ENCODE measurements at places on chromosomes 6 and 20.
A peak's percentile ranks its signal among the peaks of the same experiment; 100 is the strongest.

- no peak for DNase-seq
Observed at GRCh38 chr20:5945963-5946362, 4.4 kb downstream of the TRMT6 start.

DNA sequence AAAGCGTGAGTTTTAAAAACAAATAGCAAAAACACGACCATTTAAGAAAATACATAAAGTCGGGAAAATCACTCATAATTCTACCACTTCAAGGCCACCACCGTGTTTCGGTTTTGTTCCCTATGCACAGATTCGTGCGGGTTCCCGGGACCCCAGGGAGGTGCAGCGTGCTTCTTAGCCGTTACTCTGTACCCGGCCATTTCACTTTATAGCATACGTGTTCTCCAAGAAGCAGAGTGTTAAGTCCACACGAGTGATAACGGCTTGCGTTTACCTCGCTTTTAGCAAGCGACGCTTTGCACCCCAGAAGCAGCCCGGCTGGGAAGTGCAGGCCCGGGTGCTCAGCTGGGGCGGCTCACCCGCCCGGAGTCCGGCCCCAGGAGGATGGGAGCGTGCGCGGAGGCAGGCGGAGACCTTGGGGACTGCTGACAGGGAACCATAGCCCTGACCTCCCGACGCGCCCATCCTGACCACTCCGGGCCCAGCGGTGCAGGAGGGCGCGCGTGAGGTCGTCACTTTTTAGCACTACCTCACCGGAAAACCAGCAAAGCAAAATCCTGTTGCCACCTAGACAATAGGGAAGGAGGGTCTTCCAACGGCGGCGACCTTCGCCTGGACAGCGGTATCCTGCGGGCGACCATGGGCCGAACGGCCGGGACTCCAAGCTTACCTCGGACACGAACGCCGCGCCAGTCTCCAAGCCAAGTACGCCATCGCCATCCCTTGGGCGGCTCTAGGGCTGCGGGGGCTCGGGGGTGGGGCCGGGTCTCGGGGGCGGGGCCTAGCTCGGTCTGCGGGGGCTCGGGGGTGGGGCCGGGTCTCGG lies at the start of gene ECI2:
Gene ECI2 (minus strand): TSS at position 735 of the 824 bp plus-strand sequence. CDS start 15 bp downstream, at position 720.
- DNase-seq, result peak; percentile 84

- no peak for DNase-seq
Observed at GRCh38 chr20:53837126-53837826, 233.1 kb downstream of the BCAS1 start.

- peak; percentile 81 for DNase-seq
Observed at GRCh38 chr6:33297956-33298772, 578 bp downstream of the RGL2 start.

DNA sequence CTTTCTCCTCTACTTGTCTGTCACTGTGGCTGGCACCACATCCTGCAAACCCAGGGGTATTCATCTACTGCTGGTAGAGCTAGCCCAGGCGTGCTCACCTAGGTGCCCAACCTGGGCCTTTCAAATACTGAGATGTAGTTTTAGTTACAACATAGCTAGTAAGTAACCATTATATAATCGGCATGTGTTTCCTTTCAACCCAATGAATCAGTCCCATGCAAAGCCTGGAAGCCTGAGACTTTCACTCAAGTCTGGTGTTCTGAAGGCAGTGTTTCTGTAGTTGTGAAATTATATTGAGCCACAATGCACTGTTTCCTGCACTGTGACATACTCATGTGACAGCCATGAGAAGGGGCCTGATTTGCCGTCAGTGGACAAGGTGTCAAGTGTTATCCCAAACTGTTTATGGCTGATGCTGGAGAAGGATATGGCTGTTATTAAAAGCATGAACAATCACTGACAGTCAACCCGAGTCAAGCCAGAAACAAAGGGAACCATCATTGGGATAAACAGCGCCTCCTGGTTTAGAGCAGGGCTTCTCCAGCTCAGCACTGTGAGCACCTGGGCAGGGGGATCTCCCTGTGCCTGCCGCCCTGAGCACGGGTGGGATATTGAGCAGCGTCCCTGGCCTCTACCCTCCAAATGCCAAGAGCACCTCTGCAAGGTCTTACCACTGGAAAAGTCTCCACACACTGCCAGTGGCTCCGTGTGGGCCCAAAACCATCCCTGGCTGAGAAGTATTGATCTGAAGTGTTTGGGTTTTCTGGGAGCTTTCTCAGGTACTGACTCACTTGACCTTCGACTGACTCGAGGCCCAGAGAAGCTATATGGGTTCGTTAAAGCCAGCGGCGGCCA lies 1.6 kb downstream of the PSMA7 start:
- DNase-seq, result no peak

DNA sequence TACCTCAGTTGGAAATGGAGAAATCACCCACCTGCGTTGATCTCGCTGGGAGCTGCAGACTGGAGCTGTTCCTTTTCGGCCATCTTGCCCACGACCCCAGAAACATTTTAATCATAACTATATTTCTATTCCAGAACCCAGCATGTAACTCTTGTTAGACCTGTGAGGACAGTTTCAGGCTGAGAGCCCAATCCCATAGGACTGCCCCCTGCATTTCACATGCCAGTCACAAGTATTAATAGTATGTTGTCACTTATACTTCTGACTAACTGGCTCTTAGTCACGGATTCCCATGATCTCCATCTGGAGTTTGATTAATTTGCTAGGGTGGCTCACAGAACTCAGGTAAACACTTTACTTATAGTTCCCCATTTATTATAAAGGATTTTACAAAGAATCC lies 96.0 kb upstream of the PRND start:
- no peak for DNase-seq

GRCh38 chr6:138107752-138108592 lies 753 bp upstream of the PERP start:
- DNase-seq, result no peak

DNA sequence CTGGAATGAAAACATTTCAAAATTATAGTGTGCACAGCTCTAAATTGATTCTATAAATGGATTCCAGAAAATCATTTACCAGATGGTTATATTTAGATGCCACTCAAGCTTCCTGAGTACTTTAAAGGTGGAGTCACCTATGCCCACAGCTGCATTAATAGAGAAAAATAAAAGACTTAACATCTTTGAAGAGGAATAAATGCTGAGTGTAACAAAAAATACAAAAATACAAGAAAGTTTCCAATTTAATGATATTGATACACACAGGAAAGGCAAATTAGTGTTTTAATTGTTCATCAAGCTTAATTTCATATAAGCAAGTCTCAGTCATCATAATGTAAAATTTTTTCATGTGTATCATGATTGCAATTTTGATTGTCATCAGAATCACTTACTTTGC lies 89.5 kb upstream of the MANEA start:
- DNase-seq, result no peak

- no peak for DNase-seq
Observed at GRCh38 chr6:49606721-49607390, 29.8 kb downstream of the RHAG start.

DNA sequence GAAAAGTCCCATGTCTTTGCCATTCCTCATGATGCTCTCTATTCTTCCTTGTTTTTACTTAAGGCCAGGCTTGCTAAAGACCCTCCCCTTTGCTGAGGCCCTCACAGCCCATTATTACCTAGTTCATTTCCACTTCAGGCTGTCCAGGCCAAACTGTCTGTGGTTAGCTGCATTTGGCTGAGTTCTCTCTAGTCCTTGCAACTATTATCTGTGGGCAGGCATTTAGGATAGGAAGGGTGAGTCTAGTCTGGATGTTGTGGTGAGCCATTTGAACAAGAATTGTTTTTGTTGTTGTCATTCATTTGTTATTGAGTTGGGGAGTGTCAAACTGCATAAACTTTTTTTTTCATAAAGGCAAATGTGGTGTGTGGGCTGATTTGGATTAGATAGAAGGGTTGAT lies 182.4 kb downstream of the CD109 start:
- no peak for DNase-seq

GRCh38 chr20:6120491-6120988 lies 2.3 kb downstream of the FERMT1 start:
- DNase-seq, result no peak

GRCh38 chr6:8080362-8081151 lies 16.4 kb upstream of the BLOC1S5 start:
- DNase-seq, result no peak

DNA sequence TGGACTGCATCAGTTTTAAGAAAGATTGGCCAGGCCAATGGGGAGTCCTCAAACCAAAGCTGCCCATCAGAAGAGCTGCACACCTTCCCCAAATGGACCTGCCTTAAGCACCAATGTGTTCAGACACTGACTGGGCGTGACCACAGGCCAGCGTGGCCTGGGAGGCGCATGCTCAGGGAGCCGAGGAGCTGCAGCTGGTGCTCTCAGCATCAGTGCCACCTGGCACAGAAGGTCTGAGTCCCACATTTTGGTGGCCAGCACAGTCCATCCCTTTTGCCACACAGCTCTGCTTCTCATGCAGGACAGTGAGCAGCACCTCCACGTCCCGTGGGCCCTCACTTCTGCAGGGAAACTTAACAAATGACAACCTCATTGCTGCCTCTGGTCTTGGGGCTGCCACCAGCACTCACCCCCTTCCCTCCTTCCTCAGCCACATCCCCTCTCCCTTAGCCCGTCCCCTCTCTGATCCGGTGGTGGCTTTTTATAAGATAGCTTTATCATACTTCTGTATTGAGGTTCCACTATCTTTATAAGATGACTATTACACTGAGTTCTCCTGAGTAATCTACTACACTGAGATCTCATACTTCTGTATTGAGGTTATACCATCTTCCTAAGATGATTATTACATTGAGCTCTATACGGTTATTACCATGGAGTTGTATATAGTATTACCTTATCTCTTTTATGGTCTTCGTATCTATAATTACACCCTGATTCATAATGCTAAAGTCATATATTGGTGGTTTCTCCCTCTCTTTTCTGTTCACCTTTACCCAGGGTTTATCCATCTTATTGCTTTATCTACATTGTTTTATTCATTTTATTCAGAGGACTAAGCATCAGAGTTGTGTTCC lies 109.1 kb downstream of the TOX2 start:
- no peak for DNase-seq

GRCh38 chr20:1469925-1470571 lies 3.4 kb upstream of the NSFL1C start:
- no peak for DNase-seq

GRCh38 chr20:63277466-63278272 lies 5.1 kb downstream of the ARFGAP1 start:
- no peak for DNase-seq

- no peak for DNase-seq
Observed at GRCh38 chr20:23826541-23827021, at the start of gene CST2. Gene CST2 (minus strand): TSS chr20:23826729. CDS start chr20:23826660, 69 bp downstream.

GRCh38 chr20:54514028-54514607 lies 38.7 kb downstream of the DOK5 start:
- no peak for DNase-seq

GRCh38 chr6:146026873-146027272 lies 2.0 kb upstream of the GRM1 start:
- DNase-seq, result no peak

DNA sequence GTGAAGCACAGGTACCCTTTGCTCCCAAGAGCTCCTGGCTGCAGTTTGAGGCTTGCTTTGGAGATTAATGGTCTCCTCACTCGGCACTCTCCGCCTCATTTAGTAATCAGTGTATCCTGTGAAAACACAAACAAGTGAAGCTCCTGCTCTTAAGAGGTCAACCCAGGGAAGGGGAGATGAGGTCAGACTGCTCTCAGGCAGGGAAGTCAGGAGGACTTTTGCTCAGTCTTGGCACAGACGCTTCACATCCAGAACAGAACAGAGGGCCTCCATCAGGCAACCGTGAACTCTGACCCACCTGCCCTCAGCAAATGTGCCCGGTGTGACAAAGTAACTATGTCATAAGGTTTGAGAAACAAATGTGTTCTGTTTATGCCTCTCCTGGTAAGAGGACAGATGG lies 428.8 kb upstream of the JARID2 start:
- no peak for DNase-seq

- DNase-seq, result no peak
Observed at GRCh38 chr20:5716953-5717352, 33.2 kb upstream of the SHLD1 start.

DNA sequence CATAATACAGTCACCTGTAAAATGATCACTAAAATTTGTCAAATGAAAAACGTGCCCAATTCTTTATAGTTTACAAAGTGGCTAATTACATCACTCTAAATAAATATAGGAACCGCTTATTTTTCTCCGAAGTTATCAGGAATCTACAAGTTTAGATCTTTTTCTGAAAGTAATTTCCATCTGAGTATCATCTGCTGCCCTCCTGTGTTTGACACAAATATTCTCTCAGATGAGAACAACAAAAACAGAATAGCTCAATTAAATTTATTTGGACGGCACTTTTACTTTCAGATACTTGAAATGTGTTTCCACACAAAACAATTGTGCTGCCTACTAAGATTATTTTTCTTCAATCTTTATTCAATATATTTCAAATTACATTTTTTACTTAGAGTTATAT lies 5.0 kb downstream of the SF3B5 start:
- no peak for DNase-seq

GRCh38 chr6:24749297-24749696 lies 25.4 kb upstream of the GMNN start:
- no peak for DNase-seq

- no peak for DNase-seq
Observed at GRCh38 chr6:33967966-33968724, 164.3 kb upstream of the MLN start.

GRCh38 chr6:88519301-88520016 lies 353.3 kb upstream of the CNR1 start:
- DNase-seq, result no peak

GRCh38 chr6:13432526-13433184 lies 54.7 kb downstream of the GFOD1 start:
- DNase-seq, result no peak

DNA sequence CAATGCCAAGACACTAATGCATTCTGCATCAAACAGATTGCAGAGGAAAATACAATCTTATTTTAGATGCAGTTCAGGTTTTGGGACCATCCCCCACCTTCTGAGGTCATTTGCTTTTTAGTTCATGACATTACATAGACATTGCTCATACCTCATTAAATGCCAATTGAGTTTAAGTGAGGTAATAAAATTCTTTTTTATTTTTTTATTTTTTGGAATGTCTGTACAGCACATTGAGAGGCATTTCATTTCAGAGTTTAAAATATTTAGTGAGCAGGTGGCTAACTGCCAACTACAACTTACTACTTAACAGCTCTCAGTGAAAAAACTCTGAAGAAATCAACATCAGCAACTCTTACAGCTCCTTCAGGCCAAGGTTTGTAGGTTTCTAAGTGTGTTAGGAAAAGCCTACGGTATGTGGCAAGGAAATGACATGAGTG lies 482.2 kb upstream of the RNF217 start:
- no peak for DNase-seq

- DNase-seq, result no peak
Observed at GRCh38 chr6:85130743-85131142, 319.1 kb upstream of the NT5E start.

- no peak for DNase-seq
Observed at GRCh38 chr6:31568537-31568961, 3.5 kb upstream of the LTA start.

GRCh38 chr20:1062334-1063010 lies 55.9 kb upstream of the PSMF1 start:
- DNase-seq, result no peak
